Panc1 (cell line): ENCODE measurements at places on chromosomes 4 and X. TPM values are rescaled to one million over a fixed set of nuclear protein-coding genes. Genes with fewer than 3 reads are reported as not detected.

GRCh38 chrX:13520351-13520750 is 49.0 kb upstream of the EGFL6 start:
- DNase-seq: no peak

- DNase-seq: no peak
These were observed 19.0 kb downstream of the PHKA2 start for GRCh38 chrX:18964901-18965300.

DNA sequence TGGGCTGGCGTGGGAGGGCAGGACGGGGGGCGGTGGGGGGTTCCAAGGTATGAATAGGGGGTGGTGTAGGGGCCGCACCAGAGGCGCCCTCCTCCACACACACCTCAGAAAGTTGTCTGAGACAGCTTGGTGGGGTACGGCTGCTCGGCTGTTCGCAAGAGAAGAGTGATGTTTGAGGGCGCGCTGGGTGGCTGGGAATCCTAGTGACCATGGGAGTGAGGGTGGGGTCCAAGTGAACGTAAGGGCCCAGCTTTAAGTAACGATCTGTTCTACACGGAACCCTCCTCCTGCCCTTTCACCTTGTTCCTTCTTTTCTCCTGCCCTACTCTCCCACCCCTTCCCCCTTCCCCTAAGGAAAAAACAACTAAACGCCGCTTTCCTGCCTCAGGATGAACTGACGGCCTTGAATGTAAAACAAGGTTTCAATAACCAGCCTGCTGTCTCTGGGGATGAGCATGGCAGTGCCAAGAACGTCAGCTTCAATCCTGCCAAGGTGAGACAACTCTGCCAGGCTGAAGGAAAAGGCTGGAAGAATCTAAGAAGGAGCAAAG is 664 bp downstream of the MED12 start:
- no peak for DNase-seq

- DNase-seq: no peak
These were observed 25.6 kb upstream of the ABCB7 start for GRCh38 chrX:75181721-75182120.

DNA sequence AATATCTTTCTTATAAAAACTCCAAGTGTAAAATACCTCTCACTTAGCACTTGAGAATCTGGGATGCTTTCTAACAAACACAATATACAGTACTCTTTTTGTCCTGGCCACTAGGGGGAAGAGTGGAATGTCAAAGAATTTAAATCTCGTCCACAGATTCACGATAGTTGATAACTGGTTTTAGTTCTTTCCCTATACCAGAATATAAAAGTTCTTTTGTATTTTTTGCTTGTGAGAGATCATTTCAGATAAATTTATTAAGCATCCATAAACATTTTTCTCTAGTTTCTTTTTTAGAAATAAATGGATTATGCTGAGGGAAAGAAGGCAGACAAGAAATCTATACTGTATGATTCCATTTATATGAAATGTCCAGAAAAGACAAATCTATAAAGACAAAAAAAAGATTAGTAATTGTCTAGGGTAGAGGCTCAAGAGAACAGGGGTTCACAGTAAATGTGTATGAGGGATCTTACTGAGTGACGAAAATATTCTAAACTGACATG is 50.4 kb downstream of the MGARP start:
- no peak for DNase-seq

GRCh38 chr4:158998624-158999023 is 104.3 kb upstream of the RAPGEF2 start:
- no peak for DNase-seq

DNA sequence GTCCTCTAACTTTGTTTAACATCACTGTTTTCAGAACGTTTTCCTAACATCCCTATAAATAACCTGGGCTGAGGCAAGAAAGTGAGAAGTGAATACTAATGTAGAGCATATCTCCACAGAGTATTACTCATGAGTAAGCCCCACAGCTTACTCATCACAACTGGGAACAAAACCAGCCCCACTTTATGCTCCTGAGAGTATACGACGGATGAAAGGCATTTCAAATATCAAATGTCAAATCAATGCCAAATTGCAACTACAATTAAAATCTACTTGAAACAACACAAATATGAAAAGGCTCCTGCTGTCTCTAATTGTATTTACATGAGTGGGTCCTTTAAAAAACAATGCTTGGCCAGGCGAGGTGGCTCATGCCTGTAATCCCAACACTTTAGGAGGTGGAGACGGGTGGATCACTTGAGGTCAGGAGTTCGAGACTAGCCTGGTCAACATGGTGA is 41.2 kb downstream of the SH3RF1 start:
- peak; percentile 69 for DNase-seq

DNA sequence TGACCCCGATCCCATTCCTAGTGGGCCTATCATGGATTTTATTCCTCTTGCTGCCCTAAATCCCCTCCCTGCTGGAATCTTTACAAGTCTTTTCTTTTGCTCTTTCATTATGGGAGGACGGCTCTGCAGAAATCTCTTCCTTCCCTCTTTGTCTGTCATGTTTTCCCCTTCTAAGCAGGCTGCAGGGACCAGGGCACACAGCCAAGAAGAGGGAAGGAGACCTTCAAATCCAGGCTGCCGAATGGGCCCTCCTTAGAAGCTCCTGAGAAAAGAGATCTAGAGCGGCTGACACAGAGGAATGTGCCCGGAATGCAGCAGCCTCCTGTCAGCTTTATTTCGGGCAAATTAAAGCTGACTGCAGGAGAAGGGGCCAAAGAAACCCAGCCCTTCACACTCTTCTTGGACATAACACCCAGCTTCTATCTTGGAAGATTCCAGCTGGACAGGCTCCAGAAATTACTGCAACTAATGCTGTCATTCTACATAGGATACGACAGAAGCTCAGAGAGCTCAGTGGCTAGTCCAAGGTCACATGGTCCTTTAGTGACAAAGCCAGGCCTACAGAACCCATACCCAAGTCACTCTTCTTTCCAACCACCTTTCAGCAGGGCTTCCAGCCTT is 187.8 kb upstream of the NHS start:
- DNase-seq: no peak

The SLC25A6 gene
- 125 TPM for total RNA-seq

The VCX3A gene
- total RNA-seq: not detected

The VCX gene
- not detected for total RNA-seq

The TLR2 gene
- total RNA-seq: 0.28 TPM

The HMGB3 gene
- total RNA-seq: 251 TPM

The MGARP gene
- 2.3 TPM for total RNA-seq
